ENCODE measurements at places on chromosomes 1 and 21.

DNA sequence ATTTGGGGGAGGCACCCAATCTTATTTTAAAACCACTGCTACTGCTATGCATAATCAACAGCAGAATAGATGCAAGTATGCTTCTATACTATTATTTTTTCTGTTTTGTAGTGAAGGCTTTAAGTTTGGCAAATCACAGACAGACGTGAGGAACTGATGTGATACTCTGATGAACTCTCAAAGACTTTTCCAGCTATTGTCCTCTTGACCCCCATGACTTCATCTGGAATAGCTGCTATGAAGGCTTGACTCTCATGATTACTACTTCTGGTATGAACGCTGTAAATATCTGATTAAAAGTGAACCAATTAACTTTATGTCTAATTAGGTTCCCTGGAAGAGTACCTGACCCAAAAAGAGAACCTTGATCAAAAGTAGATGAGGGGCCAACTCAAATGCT is 49.1 kb downstream of the EYA3 start:
- no peak for DNase-seq

DNA sequence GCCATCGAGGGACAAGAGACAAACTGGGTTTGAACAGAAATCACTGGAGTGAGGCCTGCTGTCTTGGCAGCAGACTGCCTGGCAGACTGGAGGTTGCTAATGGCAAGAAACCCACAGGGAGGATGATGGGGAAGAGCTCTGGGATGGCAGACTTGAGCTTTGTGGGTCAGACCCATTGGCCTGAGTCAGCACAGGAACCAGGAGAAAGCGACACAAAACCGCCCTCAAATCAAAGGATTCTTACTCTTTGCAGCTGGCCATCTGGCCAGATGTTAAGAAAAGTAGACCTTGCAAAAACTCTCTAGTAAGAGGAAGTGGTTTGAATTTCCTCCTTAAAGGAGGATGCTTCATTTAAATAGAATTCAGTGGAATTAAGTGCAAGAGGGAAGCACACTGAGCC is 195.2 kb upstream of the JUN start:
- no peak for DNase-seq

- no peak for DNase-seq
Observed at GRCh38 chr1:245026247-245026646, 128.5 kb upstream of the KIF26B start.

GRCh38 chr1:154445040-154445472 is 39.9 kb downstream of the IL6R start:
- DNase-seq = no peak

DNA sequence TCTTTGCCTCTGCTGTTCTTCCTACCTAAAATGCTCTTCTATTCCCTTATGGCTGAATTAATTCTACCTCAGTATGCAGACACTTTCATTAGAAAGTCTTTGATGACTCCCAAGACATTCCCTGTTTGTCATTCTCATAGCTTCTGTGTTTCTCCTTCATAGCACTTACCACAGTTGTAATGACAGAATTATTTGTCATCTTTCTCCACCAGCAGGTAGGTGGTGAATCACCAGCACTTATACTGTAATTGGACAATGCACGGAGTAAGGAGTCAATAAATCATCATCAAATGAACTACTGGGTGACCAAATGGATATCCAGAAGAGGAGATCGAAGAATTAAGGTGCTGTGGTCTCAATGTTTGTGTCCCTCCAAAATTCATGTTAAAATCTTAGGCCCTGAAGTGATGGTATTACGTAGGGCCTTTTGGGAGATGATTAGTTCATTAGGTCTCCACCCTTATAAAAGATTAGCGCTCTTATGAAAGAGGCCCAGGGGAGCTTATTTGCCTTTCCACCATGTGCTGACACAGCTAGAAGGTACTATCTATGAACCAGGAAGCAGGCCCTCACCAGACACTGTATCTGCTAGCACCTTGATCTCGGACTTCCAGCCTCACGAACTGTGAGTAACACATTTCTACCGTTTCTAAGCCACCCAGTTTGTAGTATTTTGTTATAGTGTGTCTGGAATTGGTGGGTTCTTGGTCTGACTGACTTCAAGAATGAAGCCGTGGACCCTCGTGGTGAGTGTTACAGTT is 2.4 kb upstream of the CCT8 start:
- DNase-seq = no peak

GRCh38 chr1:1538989-1539309 is 1.5 kb downstream of the TMEM240 start:
- DNase-seq = no peak

DNA sequence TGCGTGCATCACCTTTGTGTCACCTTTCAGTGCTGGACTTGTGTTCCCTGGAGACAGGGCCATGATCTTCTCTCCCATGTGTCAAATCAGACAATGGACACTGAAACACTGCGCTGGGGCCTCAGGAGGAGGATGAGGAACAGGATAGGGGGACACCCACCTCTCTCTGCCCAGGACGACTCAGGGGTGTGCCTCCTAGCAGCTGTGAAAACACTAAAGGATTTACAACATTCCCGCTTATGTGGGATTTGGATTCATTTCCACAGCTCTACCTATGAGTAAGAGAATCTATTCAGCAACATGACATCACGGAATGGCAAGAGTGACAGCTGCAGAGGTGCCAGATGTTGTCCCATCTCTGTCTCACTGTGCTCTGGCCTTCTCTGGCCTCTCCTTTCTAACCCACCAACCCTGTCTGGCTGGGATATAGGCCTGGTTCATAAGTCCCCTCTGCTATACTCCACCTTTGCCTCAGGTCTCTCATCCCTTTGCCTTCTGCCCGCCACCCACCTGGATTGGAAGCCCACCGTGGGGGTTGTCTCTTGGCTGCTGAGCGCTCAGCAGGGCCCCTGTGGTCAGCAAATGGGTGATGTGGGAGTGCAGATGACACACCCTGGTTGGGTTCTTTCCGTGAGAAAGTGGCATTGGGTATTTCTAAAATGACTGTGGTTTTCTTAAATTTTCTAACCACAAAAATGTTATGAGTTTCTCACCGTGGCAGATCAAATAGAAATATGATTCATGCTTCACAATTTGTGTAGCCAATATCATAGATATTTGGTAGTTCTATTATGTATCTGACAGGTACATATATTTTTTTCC is 47.1 kb upstream of the TLR5 start:
- DNase-seq = no peak

DNA sequence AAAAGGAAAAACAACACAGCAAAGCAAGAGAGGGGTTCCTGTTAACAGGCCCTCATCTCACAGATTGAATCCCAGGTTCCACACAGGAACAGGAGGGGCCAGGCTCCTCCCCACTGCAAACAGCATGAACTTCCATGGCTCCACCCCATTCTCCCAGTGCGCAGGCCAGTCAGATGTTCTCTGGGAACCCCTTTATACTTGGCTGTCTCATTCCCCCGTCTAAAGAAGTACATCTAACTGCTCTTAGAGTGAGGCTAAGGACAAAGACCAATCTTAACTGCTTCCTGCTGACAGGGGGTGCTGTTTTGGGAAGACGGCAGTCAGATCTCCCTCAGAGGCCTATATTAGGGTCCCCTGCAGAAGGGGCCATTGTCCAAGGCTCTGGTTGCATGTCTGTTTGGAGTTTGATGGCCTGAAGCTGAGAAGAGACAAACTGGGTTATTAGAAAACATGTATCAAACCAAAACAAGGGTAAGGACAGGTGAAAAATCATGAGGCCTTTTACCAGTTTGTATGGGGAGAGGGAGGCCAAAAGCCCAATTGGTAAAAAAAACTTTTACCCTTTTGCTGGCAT is 10.5 kb upstream of the NASP start:
- no peak for DNase-seq

DNA sequence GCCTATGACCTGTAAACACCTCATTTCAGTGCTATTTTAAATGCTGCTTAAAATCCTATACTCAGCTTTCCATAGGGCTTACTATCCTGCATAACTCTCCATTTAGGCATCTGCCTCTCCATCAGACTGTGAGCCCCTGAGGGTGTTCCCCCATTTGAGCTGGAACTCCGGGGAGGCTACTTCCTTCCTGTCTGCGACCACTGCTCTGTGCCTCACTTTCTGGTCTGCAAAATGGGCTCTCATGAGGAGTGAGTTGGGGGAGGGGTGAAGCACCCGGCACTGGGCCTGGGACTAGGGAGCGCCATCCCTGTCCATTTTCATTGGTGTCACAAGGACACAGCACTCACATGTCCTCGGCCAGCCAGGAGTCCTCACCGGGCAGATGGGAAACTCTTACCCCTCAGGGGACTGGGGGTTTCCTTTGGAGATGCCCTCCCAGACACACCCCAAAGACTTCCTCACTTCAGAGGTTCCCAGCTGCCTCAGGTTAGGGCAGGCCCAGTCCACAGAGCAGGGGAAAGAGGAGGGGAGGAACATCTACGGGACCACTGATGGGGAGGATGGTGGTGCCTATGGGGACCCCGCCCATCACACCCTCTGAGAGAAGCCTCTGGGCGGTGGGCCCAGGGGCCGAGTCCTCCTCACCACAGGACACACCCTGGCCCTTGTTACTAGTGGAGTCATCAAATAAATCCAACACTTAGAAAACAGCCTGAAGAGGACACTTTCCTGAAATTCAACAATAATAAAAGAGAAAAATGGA is 134.9 kb downstream of the MATN1 start:
- no peak for DNase-seq

DNA sequence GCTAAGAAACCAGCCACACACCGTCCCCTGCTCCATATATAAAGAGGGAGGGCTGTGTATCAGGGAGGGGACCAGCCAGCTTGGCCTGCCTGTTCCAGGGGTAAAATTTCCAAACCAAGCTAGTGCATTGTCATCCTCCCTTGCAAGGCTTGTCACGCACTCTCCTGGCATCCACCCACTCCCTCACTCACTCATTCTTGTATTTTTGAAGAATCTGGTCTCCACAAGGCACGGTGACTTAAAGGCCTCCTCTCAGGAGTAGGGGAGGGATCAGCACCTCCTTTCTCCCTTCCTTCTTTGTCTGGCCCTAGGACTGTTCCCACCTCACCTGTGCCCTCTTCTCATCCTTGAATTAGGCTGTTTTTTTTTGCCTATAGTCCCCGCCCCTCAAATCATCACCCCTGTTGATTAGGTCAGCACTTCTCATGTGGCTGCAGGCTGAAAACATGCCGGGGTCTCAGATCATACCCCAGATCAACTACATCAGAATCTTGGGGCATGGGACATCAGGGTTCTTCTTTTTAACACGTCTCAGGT is 5.0 kb downstream of the ABCA4 start:
- DNase-seq = no peak

DNA sequence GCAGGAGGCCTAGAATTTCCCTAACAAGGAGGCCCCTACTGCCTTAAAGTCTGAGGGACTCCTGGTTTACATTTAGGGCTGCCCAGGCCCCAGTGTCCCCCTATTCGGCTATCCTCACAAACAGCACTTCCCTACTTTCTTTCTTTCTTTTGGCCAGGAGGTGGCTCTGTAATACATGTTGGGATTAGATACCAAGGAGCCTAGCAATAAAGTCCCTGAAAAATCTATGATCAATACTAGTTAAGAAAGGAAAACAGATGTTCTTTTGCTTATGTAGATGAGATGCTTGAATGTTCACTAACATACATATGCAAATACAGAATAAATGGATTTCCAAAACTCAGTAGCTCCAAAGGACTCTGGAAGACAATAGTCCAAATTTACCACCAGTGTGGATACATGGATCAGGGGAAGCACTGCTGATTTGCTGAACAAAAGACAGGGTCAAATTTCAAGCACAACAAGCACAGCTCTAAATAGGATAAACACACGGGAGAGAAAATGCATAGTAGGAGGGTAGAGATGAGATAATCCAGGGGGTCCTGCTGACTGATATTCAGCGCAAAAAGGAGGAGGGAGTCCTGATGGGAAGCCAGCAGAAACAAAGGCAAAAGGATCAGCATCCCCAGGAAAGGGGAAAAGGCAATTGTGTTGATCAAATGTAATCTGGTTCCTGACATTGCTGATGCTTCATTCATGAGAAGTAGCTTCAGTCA is 240.0 kb downstream of the NUF2 start:
- DNase-seq = no peak

Measured in activated B cell treated with CpG ODN at 0.5 μM for 24 hours (primary cell).